ENCODE measurements at places on chromosomes 1 and 21. TPM values are rescaled to one million over a fixed set of nuclear protein-coding genes. Genes with fewer than 3 reads are reported as not detected.

Gene IVNS1ABP
- polyA plus RNA-seq, result 95.1 TPM

Gene MANEAL
- polyA plus RNA-seq, result 50.9 TPM

Gene STXBP3
- polyA plus RNA-seq, result 54.1 TPM

Gene FAM72C
- 1.9 TPM for polyA plus RNA-seq

Gene LHX8
- not detected for polyA plus RNA-seq

Gene TCEANC2
- polyA plus RNA-seq, result 7.3 TPM

Gene RNU1-4
- 1.2 TPM for polyA plus RNA-seq
